NCI-H1105 (cell line): ENCODE measurements at places on chromosomes 7 and 10.
A peak's percentile ranks its signal among the peaks of the same experiment; 100 is the strongest.

GRCh38 chr10:79045566-79046175, 23.1 kb upstream of the ZMIZ1 start:
- no peak for DNase-seq

DNA sequence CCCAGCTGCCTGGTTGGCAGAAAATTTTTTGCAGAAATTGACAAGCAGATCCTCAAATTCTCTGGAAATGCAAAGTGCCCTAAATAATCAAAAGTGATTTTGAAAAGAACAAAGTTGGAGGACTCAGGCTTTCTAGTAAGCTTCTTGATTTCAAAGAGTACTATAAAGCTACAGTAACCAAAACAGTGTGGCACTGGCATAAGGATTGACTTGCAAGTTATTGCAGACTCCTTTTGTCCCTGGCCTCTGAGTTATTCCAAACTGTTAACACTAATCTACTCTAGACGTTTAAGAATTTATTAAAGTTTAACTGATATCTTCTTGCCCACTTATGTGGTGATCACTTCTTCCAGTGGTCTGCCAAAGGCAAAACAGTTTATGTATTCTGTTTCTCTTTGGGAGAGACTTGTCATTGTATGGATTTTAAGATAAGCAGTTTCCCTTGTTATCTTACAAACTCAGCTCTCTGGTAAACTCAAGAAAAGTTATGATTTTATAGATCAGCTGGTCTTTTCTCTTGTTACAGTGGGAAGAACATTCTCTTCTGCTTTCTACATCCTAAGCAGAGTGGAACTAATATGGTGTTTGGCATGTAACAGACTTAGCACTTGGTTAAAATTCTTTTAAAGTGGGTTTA, 41.4 kb downstream of the LOXL4 start:
- DNase-seq = no peak

DNA sequence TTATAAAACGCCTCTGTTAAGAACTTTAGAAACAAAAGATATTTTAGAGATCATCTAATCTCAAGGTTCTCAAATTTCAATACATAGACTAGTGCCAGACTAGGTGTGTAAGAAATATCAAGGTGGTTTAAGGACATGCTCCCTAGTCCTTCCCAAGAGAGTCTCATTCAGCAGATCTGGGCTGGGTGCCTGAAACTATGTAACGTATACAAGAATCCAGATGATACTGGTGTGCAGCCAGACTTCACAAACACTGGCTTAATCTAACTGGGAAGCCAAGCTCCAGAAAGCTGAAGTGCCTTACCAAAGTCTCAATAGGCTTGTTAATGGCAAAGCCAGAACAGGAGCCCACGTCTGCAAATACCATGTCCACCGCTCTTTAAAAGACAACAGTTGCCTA, 105.0 kb upstream of the AMPH start:
- DNase-seq = no peak

- DNase-seq = no peak
Measured at GRCh38 chr10:77251297-77252013, 386.2 kb downstream of the KCNMA1 start.

- DNase-seq = no peak
Measured at GRCh38 chr10:124343351-124344265, 75.1 kb downstream of the OAT start.

DNA sequence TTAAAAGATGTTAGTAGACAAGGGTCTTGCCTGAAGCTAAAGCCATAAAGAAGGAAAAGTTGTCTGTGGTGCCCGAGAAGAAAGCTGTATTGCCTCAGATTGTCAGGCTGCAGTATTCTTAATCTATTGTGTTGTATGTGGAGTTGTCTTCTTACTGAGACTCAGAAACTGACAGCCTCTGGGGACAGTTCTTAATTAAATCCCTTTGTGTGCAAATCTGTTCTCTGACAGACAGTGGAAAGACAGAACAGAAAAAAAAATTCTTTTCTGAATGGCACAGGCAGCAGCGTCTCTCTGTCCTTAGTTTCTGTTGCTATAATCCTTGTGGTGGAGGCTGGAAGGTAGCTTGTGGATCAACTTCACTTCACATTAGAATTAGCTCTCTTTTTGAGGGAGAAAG, 16.8 kb downstream of the VWC2 start:
- DNase-seq = no peak

- DNase-seq = no peak
Measured at GRCh38 chr10:42790835-42791234, 8.2 kb downstream of the BMS1 start.

- DNase-seq = no peak
Measured at GRCh38 chr7:128022631-128023532, 8.4 kb downstream of the LRRC4 start.

DNA sequence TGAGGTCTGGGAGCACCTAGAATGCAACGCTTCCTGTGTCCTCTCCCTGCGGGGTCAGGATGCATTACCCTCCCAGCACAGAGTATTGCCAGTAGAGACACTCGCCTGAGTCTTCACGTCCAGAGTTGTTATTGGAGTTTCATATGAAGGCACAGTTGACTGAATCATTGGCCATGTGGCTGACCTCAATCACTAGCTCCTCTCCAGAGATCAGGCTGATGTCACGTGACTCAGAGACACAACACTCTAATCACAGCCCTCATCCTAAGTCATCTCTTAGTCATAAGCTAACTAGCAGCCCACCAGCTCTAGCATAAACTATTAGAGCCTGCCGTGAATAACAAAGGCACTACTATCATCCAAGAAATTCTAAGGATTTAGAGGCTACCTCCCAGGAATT, 107.8 kb downstream of the HECW1 start:
- no peak for DNase-seq

DNA sequence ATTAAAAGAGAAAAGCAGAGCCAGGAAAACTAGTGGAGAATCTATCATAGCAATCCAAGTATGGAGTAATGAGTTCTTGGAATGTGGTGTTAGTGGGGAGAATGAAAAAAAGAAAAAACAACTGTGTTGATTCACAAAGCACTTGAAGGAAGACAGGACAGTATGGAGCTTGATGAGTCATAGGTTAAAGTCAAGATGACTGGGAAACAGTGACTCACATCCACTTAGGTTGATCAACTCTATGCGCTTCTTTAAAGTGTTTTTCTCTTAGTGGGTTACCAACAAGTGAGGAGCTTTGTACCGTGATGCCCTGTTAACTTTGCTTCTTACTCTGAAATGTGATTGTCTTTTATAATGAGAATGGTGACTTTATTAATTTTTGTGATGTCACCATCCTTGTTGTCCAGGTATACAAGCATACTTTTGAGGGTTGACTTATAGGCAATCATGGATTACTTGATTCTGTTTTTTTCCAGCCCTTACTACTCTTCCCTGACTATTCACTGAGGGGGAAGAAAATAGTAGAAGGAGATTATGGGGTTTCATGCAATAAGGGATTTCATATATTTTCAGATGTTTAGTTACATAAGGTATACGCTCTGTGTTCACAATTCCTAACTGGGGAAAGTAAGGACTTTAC, 32.1 kb upstream of the MDFIC start:
- no peak for DNase-seq

- no peak for DNase-seq
Measured at GRCh38 chr10:99412099-99412498, 18.3 kb downstream of the GOT1 start.

DNA sequence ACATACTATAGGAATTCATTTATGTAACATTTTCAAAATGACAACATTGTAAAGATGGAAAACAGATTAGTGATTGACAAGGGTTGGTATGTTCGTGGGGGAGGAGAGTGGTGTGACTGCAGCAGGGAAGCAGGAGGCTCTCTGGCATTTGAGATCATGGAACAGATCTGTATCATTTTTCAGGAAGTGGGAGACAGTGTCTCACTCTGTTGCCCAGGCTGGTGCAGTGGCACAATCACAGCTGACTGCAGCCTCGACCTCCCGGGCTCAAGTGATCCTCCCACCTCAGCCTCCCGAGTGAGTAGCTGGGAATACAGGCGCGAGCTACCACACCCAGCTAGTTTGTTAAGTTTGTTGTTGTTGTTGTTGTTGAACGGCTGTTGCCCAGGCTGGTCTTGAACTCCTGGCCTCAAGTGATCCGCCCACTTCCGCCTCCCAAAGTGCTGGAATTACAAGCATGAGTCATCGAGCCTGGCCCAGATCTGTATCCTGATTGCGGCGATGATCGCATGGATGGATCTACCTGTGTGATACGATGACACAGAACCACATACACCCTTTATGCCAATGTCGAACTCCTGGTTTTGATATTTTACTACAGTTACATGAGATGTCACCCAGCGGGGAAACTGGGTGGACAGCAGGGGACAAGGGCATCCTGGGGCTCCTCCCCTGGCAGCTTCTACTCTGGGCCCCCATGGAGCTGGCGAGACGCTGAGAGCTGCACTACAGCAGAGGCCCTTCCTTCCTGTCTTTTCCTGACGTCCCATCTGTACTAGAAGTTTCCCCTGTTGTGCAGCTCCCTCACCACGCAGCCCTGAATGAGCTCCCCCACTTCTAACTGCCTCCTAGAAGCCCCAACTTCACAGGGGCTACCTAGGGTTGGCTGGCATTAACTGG, 12.3 kb upstream of the CYTH3 start:
- DNase-seq = no peak

DNA sequence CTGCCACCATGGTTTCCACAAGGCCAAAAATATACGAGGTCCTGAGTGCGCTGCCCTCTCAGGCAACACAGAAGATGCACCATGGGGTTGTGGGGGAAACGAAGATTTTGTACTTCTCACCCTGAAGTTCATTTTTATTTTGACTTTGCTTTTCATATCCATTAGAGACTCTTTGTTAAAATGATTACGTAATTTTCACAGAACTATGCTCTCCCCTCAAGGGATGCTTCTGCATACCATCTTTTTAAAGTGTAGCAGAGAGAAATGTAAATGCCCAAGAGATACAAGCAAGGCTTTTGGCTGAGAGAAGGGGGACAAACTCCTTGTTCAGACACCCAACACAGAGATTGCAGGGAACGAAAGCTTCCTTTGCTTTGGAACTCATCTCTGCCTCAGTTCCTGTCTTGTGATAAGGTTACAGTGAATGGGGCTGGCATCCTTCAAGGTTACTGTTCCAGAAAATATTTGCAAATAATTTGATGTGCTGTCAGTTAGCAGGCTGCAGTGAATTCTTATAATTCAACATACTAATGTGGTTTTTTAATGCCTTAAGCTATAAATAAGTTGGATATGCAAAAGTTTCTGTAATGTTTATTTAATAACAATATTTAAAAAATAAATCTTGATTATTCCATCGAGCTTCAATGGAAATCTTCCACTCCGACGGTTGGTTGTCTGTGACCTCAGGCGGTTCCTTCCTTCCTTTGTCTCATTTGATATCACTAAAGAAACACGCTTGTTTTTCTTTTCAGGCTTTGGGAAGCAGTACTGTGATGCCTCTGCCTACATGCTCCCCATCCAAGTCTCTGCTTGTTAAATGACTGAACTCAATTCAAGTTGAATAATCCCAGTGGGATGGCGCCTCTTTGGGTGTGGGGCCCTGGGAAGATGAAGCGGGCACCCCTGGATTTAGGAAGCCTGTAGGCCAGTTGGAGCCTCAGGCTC, 209.3 kb upstream of the CTBP2 start:
- DNase-seq = no peak

- no peak for DNase-seq
Measured at GRCh38 chr10:8568401-8568800, 513.9 kb downstream of the GATA3 start.

GRCh38 chr7:151822541-151823181, 54.3 kb downstream of the PRKAG2 start:
- DNase-seq = no peak

DNA sequence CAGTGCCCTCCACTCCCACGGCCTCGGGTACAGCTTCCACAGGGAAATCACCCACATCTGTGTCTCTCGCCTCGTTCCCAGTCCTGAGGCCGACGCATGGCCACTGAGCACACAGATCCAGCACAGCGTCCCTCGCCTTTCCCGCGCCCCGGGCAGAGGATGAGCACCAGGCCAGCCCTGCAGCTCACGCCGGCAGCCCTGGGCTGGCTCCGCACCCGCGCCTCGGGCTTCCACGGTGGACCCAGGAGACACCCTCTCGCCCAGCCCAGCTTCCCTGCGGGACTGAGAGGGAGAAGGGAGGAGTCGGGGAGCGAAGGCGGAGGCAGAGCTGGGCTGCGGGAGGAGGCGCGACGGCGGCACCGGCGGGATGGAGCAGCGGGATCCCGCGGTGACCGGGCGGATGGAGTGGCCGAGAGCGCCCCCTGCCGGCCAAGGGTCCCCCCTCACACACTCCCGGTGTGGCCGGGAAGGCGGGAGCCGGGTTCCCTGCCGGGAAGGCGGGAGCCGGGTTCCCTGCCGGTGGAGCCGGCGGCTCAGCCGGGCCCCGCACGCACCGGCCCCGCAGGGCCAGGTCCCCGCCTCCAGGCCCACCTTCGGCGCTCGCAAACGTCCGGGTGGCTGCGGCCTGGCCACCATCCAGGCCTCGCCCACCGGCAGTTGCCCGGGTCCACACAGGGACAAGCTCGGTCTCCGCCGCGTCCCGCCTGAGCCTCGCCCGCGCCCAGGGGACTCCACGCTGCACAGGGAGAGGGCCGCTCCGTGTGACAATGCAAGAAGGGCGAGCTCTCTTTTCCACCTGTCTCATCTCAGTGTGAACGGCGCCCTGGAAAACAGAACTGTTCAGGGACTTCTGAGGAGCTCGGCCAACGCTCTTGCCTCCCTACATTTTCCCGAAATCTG, 110.3 kb upstream of the LANCL2 start:
- peak; percentile 64 for DNase-seq

GRCh38 chr7:31788883-31789680, 102.1 kb downstream of the PPP1R17 start:
- DNase-seq = no peak

GRCh38 chr7:8155836-8156235, 106.1 kb downstream of the ICA1 start:
- peak; percentile 60 for DNase-seq

GRCh38 chr7:39062811-39063210, 85.1 kb downstream of the POU6F2 start:
- DNase-seq = no peak

DNA sequence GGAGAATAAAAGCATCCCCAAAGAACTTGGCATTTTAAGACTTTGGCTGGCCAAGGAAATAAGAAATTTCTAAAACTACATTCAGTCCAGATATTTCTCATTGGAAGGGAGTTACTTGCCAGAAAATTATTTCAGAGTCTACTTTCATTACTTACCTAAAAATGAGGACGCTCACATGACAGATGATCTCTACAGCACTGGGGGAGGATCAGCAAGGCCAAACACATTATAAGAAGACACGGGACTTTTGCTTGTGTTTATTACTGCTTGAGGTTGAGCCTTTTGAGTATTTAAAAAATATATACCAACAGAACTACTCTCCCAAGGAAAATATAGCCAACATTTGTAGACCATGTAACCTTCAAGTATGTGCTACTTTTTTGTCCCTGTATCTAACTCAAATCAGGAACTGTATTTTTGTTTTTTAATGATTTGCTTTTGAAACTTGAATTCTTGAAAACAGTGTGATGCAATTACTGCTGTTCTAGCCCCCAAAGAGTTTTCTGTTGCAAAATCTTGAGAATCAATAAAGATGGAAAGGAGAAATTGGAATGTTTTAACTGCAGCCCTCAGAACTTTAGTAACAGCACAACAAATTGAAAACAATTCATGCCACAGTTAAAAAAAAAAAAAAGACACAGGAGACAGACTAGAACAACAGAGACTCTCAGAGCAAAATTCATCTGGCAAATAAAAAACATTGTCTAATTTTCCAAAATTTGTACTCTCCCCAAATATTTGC, 128.1 kb downstream of the ZNF438 start:
- DNase-seq = no peak

GRCh38 chr7:11216276-11216675, 242.6 kb downstream of the PHF14 start:
- DNase-seq = no peak

GRCh38 chr7:22200238-22200637, 156.7 kb downstream of the RAPGEF5 start:
- DNase-seq = no peak
